Activated T-helper 17 cell treated with anti-CD3 and anti-CD28 coated beads, Interleukin-2, amount 50 U/mL, for 72 hours (primary cell): ENCODE measurements at places on chromosomes 2 and 18. TPM values are rescaled to one million over a fixed set of nuclear protein-coding genes. Genes with fewer than 3 reads are reported as not detected.

DNA sequence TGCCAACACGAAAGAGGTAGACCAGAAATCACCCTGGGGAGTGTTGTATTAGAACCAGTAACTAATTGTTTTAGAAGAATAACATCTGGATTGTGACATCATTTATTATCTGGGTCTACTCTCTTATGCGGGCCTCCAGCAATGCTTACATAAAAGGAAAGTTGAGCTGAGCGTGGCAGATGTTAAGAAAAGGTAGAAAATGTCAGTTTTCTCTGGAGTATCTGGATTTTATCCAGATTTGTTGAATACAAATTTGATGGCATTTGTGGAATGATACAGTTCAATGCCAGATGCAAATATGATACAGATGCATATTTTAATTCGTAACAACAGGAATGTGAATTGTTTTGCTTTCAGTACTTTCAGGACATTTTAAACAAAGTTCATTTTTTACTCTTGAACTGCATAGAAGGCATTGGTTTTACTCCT lies 90.3 kb downstream of the PRPF40A start:
- no peak for ATAC-seq

- ATAC-seq: no peak
Observed at GRCh38 chr2:20929721-20930120, 106.8 kb upstream of the LDAH start.

Gene CHRNG
- not detected for total RNA-seq

DNA sequence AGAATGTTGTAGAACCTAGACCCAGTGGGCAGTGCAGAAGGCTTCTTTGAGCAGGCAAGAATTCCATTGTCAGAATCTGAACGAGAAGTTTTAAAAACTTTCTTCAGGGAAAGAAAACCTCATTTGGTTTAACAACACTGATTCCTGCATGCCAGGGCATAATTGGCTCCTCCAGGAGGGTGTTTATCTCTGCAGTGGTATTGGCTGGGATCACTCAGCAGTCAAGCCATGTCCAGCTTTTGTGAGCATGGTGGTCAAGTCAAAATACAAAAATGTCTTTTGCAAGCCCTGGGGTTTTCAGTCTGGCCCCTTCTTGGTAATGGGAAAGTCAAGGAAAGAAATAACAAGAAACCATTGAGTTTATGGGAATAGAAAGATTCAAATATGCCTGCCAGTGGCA lies 28.3 kb downstream of the FHOD3 start:
- ATAC-seq: no peak

GRCh38 chr2:27661371-27661770 lies 2.0 kb downstream of the SUPT7L start:
- no peak for ATAC-seq

GRCh38 chr18:29084120-29084519 lies 907.2 kb upstream of the CDH2 start:
- ATAC-seq: no peak

Gene FNDC4
- not detected for total RNA-seq

DNA sequence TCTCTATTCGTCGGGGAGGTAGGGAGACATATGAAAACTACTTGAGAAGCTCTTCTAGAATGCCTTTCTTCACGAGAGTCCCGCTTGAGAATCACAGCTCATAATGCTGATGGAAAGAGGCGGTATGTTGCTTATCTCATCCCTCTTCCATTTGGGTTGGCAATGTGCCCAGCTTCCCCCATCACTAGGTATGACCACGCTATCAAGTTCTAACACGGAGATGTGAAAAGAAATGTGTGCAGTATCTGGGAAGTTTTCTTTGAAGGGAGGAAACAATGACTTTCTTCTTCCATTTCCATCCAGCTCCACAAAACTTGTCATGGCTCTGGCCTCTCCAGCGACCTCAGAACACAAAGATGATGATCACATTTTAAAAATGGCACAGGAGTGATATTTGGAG lies 742.4 kb downstream of the DCDC2C start:
- no peak for ATAC-seq

- no peak for ATAC-seq
Observed at GRCh38 chr18:11714244-11714918, 25.3 kb downstream of the GNAL start.
